ENCODE measurements at places on chromosomes 12 and 14.

GRCh38 chr12:45285717-45286116 is 69.8 kb downstream of the ANO6 start:
- no peaks in the 10 kb centered on the region for H3K27me3 ChIP-seq
- H3K4me1 ChIP-seq, result no peaks in the 10 kb centered on the region
- DNase-seq, result no peak
- H3K4me3 ChIP-seq, result no peak overlapping the region

GRCh38 chr14:100446572-100446971 is 123.4 kb downstream of the SLC25A47 start:
- no peak overlapping the region for H3K4me3 ChIP-seq
- no peaks in the 10 kb centered on the region for H3K36me3 ChIP-seq
- peaks cover 16% of the 10 kb centered on the region for H3K4me1 ChIP-seq
- H3K27me3 ChIP-seq, result no peaks in the 10 kb centered on the region
- H3K27ac ChIP-seq, result peak overlapping the region; percentile 76
- no peak for DNase-seq

DNA sequence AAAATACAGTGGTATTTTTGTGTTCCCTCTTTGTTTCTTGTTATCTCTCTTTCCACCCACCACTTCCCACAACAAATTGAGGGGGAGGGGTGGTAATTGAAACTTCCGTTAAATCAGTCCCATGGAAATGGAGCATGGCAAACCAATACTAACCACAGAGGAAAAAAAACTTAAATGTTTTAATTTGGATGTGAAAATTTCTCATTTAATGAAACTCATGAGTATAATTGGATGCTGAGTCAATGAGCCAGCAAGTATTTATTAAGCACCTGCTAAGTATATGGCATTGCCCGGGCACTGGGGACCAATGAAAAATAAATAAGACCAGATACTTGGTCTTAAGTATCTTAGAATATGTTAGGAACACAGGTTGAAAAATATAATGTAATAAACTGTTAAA is 147.5 kb downstream of the KCNH5 start:
- no peaks in the 10 kb centered on the region for H3K36me3 ChIP-seq
- H3K4me1 ChIP-seq, result no peaks in the 10 kb centered on the region
- no peak overlapping the region for H3K4me3 ChIP-seq
- H3K27me3 ChIP-seq, result no peaks in the 10 kb centered on the region
- H3K27ac ChIP-seq, result no peak overlapping the region
- no peak for DNase-seq

GRCh38 chr12:92438641-92439419 is 264.0 kb upstream of the PLEKHG7 start:
- H3K4me3 ChIP-seq, result no peak overlapping the region
- no peaks in the 10 kb centered on the region for H3K27me3 ChIP-seq
- peaks cover 49% of the 10 kb centered on the region for H3K4me1 ChIP-seq
- H3K27ac ChIP-seq, result no peak overlapping the region

DNA sequence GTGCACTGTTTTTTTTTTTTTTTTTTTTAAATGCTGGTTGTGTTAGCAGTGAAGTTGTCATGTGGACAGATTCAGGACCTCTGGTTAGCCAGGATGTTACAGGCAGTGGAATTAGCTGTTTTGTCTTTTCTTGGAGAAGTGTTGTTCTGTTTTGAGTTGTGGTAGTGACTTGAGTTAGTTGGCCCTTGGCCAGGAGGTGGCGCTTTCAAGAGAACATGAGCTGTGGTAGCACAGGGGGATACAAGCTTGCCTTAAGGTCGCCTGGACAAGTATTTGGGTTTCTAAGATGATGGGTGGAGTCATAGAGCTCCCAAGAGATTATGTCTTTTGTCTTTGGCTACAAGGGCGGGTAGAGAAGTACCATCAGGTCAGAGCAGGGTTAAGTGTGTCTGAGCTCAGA is 33.3 kb upstream of the CCDC198 start:
- no peaks in the 10 kb centered on the region for H3K36me3 ChIP-seq
- no peak overlapping the region for H3K4me3 ChIP-seq
- H3K27ac ChIP-seq, result no peak overlapping the region

DNA sequence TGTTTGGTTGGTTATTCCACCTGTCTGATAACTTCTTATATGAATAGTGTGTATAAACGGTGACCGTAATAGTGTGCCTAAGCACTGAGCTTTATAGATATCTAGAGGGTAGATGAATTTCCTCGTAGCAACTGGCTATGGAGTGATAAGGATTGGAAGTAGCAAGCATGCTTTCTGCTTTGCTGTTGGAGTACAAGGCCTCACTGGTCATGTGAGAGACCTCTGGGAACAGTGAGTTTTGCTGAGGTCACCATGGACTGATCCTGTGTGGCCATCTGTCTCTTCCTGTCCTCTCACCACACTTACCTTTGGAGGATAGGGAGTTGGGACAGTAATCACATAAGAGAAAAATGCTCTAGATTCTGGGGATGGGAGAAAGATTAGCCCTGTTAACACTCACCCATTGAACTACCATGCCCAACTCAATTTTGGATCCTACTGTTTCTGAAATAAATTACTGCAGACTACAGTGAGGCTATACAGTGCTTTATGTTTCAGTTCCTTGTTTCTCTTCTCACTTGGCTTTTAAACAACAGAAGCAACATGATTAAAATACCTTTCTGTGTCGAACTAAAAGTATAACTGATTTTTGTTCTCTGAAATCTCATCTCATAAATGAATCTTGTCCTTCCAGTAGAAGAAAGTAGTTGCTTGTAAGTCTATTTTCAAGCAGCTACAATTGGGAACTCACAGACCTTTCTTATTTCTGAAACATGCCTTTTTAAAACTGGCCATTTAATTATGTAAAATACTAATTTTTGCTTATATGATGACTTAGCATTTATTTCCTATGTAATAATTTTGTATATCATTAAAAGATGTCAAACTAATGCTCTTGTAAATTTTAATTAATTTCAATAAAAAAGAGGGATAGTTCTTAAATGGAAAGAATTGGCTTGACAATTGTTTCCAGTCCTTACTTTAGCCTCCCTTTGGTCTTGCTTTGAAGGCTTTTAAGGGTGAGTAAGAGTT is 8.3 kb downstream of the TMX1 start:
- no peaks in the 10 kb centered on the region for H3K27me3 ChIP-seq
- peaks cover 89% of the 10 kb centered on the region for H3K36me3 ChIP-seq
- DNase-seq, result no peak
- peaks cover 45% of the 10 kb centered on the region for H3K4me1 ChIP-seq
- no peak overlapping the region for H3K4me3 ChIP-seq
- peak overlapping the region; percentile 28 for H3K27ac ChIP-seq

DNA sequence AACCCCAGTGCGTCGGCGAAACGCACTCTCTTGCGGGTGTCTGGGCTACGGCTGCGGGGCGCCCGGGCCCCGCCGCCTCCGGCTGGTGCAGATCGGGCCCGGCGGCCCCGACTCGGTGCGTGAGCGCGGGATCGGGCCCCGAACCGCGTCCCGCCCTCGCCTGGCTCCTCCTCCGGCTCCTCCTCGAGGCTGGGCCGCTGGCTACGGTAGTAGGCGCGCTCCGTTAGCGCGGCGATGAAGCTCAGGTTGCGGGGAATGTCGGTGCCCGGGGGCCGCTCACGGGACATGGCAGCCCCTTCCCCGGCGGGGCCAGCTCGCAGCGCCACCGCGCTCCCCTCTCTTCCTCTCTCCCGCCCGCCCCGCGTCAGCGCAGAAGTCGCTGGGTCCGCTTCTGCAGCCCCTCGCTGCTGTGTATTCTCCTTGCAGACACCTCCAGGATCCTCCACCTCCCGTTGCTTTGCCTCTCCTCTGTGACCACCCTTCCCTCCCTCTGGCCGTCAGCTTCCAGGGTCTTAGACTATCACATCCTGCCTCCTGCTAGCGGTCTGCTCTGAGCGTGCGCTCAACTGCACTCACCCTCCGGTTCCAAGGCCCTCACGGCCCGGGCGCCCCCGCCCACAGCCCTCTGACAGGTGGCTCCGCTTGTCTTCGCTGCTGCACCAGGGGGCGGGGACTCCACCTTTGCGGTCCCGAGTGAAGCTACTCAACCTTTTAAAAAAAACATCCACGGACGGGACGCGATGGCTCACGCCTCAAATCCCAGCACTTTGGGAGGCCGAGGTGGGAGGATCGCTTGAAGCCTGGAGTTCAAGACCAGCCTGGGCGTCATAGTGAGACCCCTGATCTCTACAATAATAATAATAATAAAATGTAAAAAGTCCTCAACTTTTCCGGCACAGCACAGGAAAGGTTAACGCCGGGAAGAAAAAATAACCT is at the start of gene PPP1R3E:
Gene PPP1R3E, minus strand, starts transcription at position 570 of the 936 bp plus-strand sequence. Its CDS starts 283 bp downstream, at position 287.
- peaks cover 35% of the 10 kb centered on the region for H3K36me3 ChIP-seq
- H3K27me3 ChIP-seq, result peaks cover 20% of the 10 kb centered on the region
- peaks cover 29% of the 10 kb centered on the region for H3K4me1 ChIP-seq
- H3K4me3 ChIP-seq, result peak within 1 kb of the TSS; percentile 97
- DNase-seq, result peak; percentile 89

DNA sequence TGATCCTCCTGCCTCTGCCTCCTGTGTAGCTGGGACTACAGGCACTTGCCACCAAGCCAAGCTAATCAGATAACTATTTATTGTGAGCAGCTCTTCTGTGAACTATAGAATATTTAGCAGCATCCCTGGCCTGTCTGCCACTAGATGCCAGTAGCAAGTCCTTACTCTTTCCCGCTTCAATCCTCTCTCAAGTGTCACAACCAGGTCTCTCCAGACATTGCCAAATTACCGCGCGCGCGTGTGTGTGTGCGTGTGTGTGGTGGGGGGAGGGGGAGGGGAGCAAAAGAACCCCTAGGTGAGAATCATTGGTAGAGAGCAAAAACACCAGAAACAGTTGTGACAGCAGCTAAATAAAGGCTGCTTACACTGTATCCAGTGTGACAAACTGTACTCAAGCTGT is 49.9 kb downstream of the PPP2R5E start:
- DNase-seq, result no peak
- no peak overlapping the region for H3K4me3 ChIP-seq
- H3K27me3 ChIP-seq, result no peaks in the 10 kb centered on the region
- H3K4me1 ChIP-seq, result peaks cover 35% of the 10 kb centered on the region

GRCh38 chr14:32303865-32304264 is 25.2 kb upstream of the AKAP6 start:
- no peaks in the 10 kb centered on the region for H3K4me1 ChIP-seq
- H3K4me3 ChIP-seq, result no peak overlapping the region
- H3K36me3 ChIP-seq, result no peaks in the 10 kb centered on the region
- H3K27ac ChIP-seq, result no peak overlapping the region
- no peak for DNase-seq

DNA sequence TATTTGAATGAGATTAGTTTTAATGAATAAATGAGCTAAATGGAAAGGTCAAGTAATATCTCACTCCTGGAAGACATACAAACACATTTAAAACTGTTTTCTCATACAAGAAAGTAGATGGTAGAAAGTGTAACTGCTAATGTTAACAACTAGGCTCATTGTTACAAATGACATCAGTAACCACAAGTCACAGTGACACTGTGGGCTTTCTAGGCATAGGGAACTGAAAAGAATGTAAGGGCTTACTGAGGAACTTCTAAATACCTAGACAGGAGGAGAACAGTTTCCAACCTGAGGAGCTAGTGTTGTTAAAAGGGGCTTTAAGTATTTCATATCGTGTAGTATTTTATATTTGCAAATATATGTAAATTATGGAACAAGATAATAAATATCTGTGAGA is 17.5 kb upstream of the ERGIC2 start:
- H3K27ac ChIP-seq, result no peak overlapping the region
- peaks cover 9% of the 10 kb centered on the region for H3K27me3 ChIP-seq
- H3K36me3 ChIP-seq, result no peaks in the 10 kb centered on the region
- DNase-seq, result no peak
- no peak overlapping the region for H3K4me3 ChIP-seq

GRCh38 chr14:51950007-51950406 is 39.3 kb upstream of the RTRAF start:
- H3K27me3 ChIP-seq, result no peaks in the 10 kb centered on the region
- peaks cover 29% of the 10 kb centered on the region for H3K4me1 ChIP-seq
- H3K4me3 ChIP-seq, result no peak overlapping the region
- peaks cover 80% of the 10 kb centered on the region for H3K36me3 ChIP-seq

GRCh38 chr12:42729535-42729900 is 140.0 kb upstream of the PRICKLE1 start:
- H3K36me3 ChIP-seq, result no peaks in the 10 kb centered on the region
- no peak overlapping the region for H3K4me3 ChIP-seq
- H3K4me1 ChIP-seq, result no peaks in the 10 kb centered on the region
- no peak for DNase-seq

- H3K4me3 ChIP-seq, result no peak overlapping the region
- no peaks in the 10 kb centered on the region for H3K4me1 ChIP-seq
- no peaks in the 10 kb centered on the region for H3K36me3 ChIP-seq
- no peak overlapping the region for H3K27ac ChIP-seq
- DNase-seq, result no peak
Observed at GRCh38 chr12:30529489-30530269, 166.0 kb downstream of the IPO8 start.

DNA sequence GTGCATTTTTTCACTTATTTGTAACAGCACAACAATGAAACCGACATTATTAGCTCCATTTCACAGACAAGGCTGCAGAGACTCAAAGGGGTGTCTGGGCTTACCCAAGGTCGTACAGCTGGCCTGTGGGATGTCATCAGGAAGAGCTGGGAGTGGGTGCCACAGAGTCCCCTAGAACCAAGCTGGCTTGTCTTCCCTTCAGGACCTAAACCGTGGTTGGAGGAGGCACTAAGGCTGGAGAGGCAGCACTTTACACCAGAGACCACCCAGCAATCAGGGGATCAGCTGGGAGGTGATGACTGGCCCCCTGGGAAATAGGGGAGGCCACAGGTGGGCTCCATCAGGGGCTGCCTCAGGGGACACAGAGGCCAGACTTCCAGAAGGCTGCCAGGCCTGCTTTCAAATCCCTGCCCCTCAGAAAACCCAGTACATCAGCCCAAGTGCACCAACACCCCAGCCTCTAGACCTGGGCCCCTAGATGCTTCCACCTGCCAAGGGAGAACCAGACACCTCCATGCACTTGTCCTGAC is 28.3 kb downstream of the DIO3 start:
- H3K4me3 ChIP-seq, result no peak overlapping the region
- H3K27me3 ChIP-seq, result no peaks in the 10 kb centered on the region
- no peaks in the 10 kb centered on the region for H3K36me3 ChIP-seq
- no peak for DNase-seq

DNA sequence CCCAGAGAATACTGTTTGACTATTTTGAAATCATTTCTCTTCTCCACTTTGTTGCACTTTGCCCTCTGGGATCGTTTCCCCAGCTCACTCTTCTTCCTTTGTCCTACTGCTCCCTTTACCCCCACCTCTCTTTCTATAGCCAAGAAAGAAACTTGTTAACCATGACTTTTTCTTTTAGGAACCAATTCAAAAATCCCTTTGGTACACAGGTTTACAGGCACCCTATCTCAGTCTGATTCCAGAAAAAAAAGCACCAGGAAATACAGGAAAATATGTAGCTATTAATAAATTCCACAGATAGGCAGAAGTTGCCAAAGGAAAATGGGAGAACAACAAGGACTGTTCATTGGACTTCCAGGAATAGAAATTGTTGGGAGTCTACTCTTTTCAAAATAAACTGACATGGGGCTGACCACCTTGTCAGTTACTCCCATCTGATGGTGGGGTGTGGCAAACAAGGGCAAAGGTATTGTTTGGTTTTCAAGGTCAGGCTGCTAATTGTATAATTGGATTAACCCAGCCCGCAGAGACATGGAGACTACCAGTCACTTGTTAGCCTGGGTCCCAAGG is 82.4 kb downstream of the CRADD start:
- peaks cover 5% of the 10 kb centered on the region for H3K36me3 ChIP-seq
- H3K27ac ChIP-seq, result no peak overlapping the region
- no peaks in the 10 kb centered on the region for H3K27me3 ChIP-seq
- H3K4me3 ChIP-seq, result no peak overlapping the region
- H3K4me1 ChIP-seq, result peaks cover 25% of the 10 kb centered on the region
- no peak for DNase-seq

GRCh38 chr14:37874429-37875109 is 279.1 kb downstream of the TTC6 start:
- no peaks in the 10 kb centered on the region for H3K36me3 ChIP-seq
- H3K4me1 ChIP-seq, result peaks cover 6% of the 10 kb centered on the region
- peaks cover 7% of the 10 kb centered on the region for H3K27me3 ChIP-seq
- DNase-seq, result peak; percentile 84
- H3K4me3 ChIP-seq, result no peak overlapping the region
